ENCODE measurements at places on chromosomes 11 and 22. TPM values are rescaled to one million over a fixed set of nuclear protein-coding genes. Genes with fewer than 3 reads are reported as not detected.

CCDC15 gene
- polyA plus RNA-seq = 6.5 TPM

DNA sequence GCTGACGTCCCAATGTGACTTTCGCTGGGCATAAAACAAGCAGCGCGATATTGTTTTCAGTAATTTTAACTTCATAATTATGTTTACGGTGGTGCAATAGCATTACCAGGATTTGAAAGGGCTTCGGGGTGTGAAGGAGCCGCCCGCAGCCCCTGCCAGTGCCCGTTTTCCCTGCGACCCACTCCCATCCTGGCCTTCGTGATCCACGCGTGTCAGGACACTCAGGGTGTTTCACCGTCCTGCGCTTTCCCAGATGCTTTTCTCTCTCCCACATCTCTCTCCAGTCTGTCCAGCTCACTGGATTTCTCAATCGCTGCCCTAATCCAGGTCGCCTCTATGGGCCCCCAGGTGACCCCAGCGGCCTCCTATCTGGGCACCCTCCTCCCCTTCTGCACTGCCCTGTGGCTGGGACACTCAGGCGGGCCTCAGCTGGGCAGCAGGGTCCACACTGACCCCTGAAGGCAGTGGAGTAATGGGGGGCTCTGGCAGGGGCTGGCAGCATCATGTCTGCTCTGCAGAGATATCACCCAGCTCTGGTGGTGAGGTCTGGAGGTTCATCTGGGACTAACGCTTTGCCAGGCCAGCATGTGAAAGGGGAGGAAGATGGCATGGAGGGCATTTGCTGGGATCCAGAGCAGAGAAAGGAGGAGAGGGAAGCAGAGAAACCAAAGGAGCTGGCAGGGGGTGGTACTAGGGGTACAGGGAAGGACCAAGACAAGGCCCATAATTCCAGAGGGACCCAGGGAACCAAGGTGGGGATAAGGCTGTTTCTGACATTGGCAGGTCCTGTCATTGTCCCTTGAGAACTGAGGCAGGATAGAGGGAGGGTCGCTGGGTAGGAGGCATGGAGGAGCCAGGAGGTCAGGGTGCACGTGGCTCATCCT, 622.8 kb downstream of the BRD1 start:
- no peaks in the 10 kb centered on the region for H3K4me1 ChIP-seq
- no peak overlapping the region for H3K27ac ChIP-seq
- H3K36me3 ChIP-seq = no peaks in the 10 kb centered on the region
- peaks cover 53% of the 10 kb centered on the region for H3K27me3 ChIP-seq
- peak; percentile 24 for DNase-seq
- H3K4me3 ChIP-seq = no peak overlapping the region

- peaks cover 9% of the 10 kb centered on the region for H3K4me1 ChIP-seq
- DNase-seq = no peak
- H3K27me3 ChIP-seq = no peaks in the 10 kb centered on the region
- H3K36me3 ChIP-seq = peaks cover 12% of the 10 kb centered on the region
- H3K27ac ChIP-seq = no peak overlapping the region
- H3K4me3 ChIP-seq = no peak overlapping the region
Measured at GRCh38 chr11:65327021-65327420, 6.6 kb upstream of the DPF2 start.

RAB38 gene
- 23.8 TPM for polyA plus RNA-seq

- H3K27me3 ChIP-seq = no peaks in the 10 kb centered on the region
- no peaks in the 10 kb centered on the region for H3K4me1 ChIP-seq
- DNase-seq = no peak
- H3K36me3 ChIP-seq = no peaks in the 10 kb centered on the region
Measured at GRCh38 chr22:48750826-48751440, 1076.7 kb downstream of the BRD1 start.

SLC25A18 gene
- 0.44 TPM for polyA plus RNA-seq

SCGB1D1 gene
- not detected for polyA plus RNA-seq
